ENCODE measurements at places on chromosomes 2 and 18.

DNA sequence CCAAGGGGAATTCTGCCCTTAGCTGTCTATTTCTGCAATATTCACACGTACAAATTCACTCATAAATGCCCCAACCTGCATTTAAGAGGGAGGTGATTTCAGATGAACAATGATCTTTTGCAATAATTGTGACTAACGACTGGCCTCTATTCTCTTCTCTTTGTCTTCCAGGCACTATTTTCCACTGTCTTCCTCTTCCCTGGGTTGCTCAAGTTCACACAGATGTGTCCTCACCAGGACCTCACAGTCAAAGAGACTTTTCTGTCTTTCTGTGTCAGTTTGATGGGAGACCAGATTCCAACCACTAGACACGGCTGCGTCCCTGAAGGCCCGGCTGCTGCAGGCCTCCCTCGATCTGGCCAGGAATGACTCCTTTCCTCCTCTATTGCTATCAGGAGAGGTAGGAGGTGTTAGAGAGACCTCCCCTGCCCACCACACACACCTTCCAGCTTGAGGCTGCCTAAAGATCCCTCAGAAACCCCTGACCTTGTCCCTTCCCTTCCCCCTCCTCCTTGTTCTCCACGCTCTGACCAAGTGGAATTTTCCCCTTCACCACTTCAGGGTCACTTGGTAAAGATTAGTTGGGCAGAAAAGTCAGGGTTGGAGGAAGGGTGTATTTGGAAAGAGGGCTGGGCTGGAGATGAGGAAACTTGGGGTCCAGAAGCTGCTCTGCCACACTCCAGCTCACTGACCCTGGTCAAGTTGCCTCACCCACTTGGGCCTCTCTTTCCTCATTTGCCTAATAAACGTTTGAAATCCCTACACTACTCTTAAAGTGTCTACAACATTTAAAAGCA is 109.2 kb upstream of the COPS8 start:
- DNase-seq, result no peak

GRCh38 chr2:96891591-96892333 is 21.9 kb upstream of the SEMA4C start:
- peak; percentile 31 for DNase-seq

- DNase-seq, result no peak
These were observed 28.3 kb downstream of the DRC1 start for GRCh38 chr2:26429779-26430578.

- no peak for DNase-seq
These were observed 222.6 kb upstream of the ST6GAL2 start for GRCh38 chr2:107108556-107108955.

DNA sequence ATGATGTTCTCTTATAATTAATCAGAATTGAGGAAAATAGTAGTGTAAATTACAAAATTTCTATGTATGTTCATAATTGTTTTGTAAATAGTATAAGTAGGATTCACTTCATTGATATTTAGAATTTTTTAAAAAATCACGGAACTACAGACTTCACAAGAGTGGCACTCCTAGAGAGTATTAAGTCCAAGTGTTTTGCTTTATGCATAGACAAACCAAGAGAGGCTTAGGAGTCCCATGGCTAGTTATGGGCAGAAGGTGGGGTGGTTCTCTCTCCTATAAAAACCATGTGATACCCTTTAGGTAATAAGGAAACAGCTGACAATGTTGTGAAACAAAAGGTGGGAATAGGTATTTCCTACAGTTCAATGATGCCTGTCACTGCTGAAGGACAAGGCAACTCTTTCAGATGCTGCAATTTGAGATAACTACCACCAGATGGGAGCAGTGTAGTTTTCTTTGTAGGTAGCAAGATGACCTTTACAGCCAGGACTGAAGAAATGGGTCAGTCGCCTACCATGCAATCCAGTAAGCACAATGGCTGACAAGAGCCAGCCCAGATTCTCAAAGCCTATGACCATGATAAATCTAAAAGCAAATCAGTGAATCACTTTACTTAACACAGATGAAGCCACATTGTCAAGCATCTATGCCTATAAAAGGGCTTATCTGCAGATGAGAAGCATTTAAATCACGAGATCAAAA is 83.9 kb downstream of the AAK1 start:
- DNase-seq, result peak; percentile 58

DNA sequence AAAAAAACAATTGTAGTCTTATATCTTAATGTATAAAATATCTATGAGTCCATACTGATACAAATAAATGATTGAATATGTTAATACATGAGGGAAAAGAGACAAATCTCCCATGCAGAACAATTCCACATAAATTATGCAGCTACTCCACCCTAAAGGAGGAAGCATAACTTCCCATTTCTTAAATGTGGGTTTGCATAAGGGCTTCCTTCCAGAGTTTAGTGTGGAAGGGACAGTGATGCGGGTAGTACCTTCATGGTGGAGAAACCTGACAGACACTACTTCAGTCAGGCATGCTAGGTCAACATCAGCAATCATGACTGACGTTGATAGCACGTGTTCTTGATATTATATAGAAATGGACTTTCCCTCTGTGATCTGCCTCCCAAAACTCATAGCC is 146.9 kb upstream of the STON1 start:
- DNase-seq, result no peak

DNA sequence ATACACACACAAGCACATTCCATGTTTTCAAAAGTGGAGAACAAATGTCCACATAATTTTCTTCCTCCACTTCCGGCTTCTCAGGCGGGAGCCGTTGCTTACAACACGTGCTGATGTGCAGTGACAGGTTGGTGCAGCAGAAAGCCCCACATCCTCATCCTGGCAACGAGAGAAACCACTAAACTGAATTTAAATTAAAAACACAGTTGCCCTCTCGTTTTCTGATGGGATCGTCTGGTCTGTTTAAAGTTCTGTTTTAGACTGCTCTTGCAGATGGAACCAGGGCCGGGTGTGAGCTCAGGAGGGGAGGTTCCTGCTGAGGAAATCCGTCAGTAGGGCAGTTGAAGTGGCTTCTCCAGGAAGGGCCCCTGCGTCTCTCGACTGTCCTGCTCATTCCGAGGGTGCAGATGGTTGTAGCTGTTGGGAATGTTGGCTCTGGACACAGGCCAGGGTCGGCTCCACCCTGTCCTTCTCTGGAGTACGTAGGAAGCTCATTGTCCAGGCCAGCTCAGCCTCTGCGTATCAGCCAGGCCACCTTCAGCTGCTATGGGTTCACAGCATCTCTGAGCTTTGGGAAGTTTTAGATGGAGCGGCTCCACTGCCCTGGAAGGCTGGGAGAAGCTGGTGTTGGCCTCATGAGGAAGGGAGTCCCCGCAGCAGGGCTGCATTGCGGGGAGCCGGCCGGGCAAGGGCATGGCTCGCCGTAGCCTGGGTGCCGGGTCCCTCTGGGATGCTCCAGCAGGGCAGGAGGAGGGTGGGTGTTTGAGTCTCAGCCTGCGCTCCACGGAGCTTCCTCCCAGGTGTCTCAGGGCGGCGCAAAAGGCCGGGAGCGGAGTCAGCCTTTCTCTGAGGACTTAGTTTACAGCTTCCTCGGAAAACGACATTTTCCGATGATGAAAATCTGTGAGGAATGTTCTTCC is 58.3 kb downstream of the NFATC1 start:
- DNase-seq, result peak; percentile 55

- peak; percentile 92 for DNase-seq
These were observed 14.0 kb downstream of the PXDN start for GRCh38 chr2:1730015-1730927.

- DNase-seq, result no peak
These were observed 40.1 kb upstream of the EPHA4 start for GRCh38 chr2:221612161-221612560.

GRCh38 chr2:143594745-143595144 is 465.5 kb downstream of the ARHGAP15 start:
- DNase-seq, result no peak

- peak; percentile 70 for DNase-seq
These were observed 67.7 kb downstream of the MCFD2 start for GRCh38 chr2:46847726-46848412.

DNA sequence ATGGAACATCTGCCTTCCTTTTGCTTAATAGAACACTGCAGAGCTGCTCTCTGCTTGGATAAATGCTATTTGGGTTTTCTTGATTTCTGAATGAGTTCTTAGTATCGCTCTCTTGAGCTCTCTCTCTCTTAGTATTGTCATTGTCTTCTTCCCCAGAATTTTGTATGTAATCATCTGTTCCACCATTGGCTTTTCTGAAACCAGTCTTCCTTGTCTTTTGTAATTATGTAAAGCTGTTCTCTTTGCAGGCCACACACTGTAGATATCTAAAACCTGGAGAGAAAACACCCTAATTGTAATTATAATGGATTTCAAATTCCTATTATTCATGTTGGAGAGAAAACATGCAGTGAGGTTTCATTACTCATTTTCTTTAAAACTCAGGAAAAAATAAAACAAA is 333.1 kb upstream of the CHAC2 start:
- DNase-seq, result no peak

GRCh38 chr2:25032094-25032493 is 9.8 kb upstream of the EFR3B start:
- no peak for DNase-seq

DNA sequence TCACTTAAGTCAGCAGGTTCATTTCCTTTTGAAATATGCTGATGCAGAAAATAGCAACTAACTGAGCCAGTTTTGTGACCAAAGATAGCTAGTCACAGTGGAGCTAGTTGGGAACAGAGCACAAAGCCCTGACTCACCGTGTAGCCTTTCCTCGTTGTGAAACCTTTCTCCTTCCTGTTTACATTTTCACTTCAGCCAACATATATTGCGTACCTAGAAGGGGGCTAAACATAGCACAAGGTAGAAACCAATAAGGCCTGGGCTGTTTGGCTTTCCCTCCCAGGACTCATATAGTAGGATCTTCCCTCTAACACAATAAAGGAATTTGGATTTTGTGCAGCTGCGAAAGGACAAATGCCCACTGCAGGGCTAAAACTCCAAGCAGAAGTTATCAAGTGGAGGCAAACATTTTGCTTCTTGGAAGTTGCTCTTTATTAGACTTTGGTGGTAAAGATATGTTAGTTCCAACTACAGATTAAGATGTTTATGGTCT is 24.5 kb upstream of the LPIN2 start:
- peak; percentile 42 for DNase-seq

GRCh38 chr2:41768310-41768709 is 279.5 kb upstream of the PKDCC start:
- no peak for DNase-seq

DNA sequence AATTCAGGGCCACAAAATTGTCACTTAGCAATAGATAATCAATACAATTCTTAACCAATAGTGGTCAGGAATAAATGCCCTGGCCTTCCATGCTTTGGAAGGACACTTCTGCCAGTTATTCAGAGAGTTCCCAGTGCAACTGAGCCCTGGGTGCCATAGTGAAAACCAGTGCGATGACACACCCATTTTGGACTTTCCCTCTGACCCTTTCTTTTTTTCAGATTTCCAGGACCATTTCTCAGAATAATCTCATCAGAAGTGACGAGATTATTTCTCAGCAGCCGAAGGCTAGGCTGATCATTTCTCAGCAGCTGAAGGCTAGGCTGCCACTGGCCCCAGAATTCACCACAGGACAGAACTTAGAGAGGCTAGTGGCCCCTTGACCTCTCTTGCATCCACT is 106.6 kb upstream of the MYCN start:
- DNase-seq, result no peak

- no peak for DNase-seq
These were observed 19.4 kb upstream of the ZSWIM2 start for GRCh38 chr2:186868344-186868743.

DNA sequence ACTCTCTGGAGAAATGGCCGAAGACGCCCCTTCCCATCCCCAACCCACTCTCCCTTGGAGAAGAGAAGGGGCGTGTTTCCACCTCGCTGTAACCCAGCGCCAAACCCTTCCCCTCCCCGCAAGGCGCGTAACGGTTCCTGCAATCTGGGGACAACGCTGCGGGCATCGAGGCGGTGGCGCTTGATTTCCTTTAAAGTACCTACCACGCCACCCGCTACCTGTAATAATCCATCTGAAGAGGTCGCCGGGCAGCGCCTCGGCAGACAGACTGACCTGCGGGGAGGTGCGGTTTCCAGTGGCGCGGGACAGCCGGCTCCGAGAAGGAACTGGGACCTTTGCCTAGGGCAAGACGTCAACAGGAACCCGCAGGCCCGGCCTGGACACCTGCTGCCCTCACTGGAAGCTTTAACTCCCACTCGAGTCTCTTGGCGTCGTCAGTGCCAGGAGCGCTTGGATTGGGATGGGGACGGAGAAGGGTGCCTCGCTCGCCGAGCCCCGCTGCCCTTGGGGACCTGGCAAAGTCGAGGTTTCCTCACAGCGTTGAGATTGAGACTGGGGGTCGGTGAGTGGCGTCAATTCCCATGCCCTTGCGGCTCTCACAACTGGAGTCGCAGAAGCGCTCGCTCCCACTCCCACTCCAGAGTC is at the start of gene CYP1B1:
CYP1B1 (minus strand) TSS at position 645 of the 645 bp plus-strand sequence. CDS start 763 bp downstream, outside the sequence.
- DNase-seq, result no peak

- DNase-seq, result no peak
These were observed 830.4 kb downstream of the GALR1 start for GRCh38 chr18:78080081-78080480.

DNA sequence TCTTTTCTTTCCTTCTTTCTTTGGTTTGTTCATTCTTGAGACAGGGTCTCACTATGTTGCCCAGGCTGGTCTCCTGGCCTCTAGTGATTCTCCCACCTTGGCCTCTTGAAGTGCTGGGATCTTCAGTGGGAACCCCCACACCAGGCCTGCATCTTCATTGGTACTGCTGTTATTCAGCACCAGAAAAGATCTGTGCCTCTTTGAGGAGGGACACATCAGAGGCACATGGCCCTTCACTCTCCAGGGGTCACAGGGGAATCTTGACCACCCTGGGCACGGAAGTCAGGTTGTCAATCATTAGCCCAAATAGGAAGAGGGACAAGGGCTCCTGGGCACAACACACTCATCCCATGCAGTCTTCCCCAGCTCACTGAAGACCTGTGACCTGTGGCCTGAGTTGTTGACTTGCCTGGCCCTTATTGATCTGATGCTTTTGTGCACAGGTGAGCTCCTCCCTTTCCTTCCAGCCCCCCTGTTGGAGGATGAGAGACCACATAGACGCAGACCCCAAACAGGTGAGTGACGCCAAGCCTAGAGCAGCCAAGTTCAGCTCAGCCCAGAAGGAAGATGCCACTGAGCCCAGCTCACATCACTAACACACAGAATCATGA is 33.0 kb upstream of the ODC1 start:
- DNase-seq, result no peak

DNA sequence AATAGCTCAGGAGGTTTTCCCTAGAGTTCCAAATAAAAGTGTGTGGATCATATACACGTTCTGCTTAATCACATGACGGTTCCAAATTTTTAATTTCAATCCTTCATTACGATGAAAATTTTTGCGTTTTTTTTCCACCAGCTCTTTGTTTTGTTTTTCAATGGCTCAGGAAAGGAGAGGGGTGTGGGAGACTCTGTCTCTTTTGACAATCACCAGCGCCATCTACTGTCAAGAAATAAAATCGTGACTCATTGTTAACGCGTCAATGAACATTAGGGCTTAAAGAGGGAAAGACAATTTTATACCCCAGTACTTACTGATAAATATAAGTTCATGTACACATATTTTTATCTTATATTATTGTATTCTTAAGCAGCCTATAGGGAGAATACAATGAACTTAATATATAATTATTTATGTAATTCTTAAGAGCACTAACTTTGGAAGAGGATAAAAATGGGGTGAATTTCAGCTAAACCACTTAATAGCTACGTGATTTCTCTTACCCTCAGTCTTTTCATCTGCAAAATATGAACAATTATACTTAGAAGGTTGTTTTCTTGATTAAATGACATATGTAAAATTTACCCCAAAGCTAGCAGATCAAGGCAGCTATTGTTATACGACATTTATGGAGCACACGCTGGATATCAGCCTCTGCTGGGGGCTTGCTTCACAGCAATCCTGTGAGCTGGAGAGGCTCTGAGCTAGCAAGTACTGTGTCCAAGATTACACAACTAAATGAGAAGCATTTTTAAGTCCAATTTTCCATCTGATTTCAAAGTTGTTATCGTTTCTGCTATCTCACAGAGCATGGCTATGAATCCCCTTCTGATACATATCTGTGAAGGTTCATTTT is 47.4 kb upstream of the RMDN2 start:
- DNase-seq, result peak; percentile 69

Data from astrocyte of the spinal cord (primary cell).